ENCODE measurements at places on chromosomes 1 and 21. TPM values are rescaled to one million over a fixed set of nuclear protein-coding genes. Genes with fewer than 3 reads are reported as not detected.

Gene LCE2C
- not detected for total RNA-seq

Gene TRIM58
- total RNA-seq, result 2.0 TPM

Gene SLC66A1
- total RNA-seq, result 8.0 TPM

Gene GBP7
- total RNA-seq, result not detected

Measured in stomach (tissue), 19 donors.